ENCODE measurements at places on chromosomes 2 and 18.

DNA sequence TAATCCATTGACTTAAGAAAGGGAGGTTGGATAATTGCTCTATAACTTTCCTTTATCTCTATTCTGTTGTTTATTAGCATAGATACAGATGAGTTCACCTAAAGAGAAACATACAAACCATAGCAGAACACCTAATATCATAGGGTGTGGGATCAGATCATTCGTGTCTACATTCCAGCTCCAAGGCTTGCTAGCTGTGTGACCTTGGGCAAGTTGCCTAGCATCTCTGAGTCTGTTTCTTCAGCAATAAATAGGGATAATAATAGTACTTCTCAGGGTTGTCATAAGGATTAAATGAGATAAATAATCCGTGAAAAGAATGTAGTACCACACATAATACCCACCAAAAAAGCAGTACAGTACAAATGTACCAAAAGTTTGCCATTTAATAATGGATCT is 126.2 kb downstream of the PLB1 start:
- no peak for DNase-seq

GRCh38 chr2:170238776-170239175 is 60.8 kb downstream of the MYO3B start:
- DNase-seq, result no peak

DNA sequence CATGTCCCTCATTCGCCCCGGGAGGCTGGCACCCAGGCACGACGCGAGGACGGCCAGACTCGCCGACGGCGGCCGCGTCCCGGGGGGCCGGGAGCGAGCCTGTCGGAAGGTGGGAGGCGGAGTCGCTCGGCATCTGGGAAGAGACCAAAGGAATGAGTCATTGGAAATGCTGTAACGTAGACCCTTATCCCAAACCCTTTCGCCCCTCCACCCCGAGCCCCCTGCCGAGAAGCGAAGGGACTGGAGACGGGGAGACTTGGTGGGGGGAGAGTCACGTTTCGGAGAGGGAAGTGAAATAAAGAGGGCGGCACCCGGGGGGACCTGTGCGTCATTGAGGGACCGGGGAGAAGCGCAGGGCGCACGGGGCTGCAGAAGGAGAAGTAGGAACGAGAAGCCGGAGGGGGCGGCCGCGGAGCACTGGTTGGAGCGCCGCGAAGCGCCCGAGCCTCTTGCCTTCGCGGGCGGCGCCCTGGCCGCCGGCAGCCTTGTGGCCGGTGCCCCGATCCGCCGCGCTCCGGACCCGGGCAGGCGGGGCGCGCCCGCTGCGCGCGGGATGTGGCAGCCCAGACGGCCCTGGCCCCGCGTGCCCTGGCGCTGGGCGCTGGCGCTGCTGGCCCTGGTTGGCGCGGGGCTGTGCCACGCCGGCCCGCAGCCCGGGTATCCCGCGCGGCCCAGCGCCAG is at the start of gene EMILIN2:
Gene EMILIN2, plus strand, starts transcription at position 371 of the 681 bp plus-strand sequence. Its CDS starts 183 bp downstream, at position 554.
- peak; percentile 11 for DNase-seq

DNA sequence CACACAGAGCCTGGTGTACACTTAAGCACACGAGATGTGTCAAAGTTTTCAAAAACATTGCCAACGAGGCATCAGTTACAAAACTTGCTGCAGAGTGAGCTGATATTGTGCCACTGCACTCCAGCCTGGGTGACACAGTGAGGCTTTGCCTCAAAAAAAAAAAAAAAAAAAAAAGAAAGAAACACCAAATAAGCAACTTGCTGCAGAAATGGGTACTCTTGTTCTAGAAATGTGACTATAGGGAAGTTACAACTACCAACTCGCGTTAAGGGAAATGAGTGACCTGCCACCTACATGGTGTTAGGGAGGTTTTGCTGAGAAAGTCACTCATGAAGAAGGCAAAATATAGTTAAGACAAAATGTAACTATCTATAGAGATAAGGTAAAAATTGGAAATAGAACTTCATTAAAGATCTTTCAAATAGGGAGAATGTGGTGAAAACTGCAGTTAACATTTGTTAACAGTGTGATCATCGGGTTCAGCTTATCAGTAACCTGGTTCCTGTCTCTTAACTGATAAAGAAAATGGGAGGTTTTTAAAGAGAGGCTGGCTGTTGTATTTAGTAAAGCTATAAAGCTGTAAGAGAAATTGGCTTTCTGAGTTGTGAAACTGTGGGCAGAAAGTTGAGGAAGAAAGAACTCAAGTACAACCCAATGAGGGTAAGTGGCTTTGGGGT is at the start of gene IL1RL1:
Gene IL1RL1, plus strand, starts transcription at position 600 of the 677 bp plus-strand sequence. CDS start 26,702 bp downstream, outside the sequence.
- no peak for DNase-seq

GRCh38 chr2:26175466-26176278 is 2.8 kb downstream of the GAREM2 start:
- DNase-seq, result no peak

- DNase-seq, result no peak
These were observed 489.3 kb downstream of the SOX11 start for GRCh38 chr2:6181525-6181924.

- DNase-seq, result no peak
These were observed 72.0 kb downstream of the DOCK10 start for GRCh38 chr2:224970311-224970710.

GRCh38 chr2:142176941-142177340 is 46.1 kb upstream of the LRP1B start:
- no peak for DNase-seq

GRCh38 chr18:12099160-12099559 is 5.5 kb downstream of the ANKRD62 start:
- DNase-seq, result no peak

DNA sequence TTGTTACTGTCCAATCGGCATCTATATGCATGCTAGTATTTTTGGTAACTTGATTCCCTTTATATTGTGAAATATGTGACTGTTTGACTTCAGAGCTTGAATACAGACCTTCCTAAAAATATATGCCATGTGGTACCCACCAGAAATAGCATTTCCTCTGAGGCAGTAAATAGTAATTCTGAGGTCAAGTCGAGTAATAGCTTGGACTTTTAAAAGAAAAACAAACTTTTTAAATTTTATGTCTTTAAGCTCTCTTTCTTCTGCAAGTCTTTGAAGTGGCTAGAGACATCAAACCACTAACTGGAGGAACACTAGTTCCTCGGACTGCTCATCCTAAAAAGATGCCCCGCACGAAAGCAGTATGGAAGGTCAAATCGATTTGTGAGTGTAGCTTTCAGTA is 396.8 kb upstream of the SLC14A2 start:
- DNase-seq, result no peak

DNA sequence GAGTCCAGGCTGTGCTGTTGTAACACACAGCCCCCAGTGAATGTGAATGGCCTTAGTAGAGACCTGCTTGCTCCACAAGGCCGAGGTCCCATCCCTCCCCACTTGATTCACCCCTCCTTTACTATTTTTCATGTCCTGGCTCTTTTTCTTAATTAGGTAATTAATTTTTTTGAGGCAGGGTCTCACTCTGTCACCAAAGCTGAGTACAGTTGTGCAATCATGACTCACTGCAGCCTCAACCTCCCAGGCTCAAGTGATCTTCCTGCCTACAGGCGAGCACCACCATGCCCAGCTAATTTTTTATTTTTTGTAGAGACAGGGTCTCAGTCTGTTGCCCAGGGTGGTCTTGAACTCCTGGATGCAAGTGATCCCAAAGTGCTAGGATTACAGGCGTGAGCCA is 19.3 kb downstream of the FBLN7 start:
- no peak for DNase-seq

DNA sequence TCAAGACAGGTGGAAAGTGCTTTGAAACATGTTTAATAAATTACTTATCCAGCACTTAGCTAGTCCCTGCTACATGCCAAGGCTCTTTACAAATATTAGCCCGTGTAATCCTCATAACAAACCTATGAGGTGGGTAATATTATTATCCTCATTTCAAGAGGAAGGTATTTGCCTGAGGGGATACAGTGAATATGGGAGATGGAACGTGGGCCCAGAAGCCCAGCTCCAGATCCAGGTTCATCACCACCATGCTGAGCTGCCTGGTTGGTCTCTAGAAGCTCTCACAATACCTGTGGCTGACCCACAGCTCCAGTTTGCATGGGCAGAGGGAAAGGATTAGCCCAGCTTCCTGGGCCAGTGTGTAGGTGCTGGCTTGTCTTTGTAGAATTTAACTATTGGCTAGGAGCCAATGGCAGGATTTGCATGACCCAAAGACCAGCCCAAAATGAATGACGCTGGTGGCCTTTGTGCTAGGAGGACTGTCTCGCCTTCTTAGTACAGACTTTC is 61.6 kb upstream of the ATP8B1 start:
- DNase-seq, result no peak

DNA sequence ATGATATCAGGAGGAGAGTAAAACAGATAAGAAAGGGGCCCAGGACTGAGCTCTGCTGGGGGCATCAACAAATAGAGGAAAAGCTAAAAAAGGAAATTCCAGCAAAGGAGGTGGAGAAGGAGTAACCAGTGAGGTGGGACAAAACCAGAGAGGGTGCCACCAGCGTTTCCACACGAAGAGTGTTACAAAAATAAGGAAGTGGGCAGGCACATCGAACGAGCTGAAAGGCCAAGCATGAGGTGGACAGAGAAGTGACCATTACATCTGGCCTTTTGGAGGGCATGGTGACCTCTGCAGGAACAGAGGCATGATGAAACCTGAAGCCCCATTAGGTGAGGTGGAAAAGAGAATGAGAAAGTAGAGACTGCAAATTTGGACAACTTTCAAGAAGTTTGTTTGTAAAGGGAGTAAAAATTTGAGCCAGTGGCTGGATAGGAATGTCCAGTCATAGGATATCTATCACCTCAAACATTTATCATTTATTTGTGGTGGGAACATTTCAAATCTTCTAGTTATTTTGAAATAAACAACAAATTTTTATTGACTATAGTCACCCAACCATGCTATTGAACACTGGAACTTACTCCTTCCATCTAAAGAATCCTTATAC is 18.4 kb upstream of the VIT start:
- no peak for DNase-seq

DNA sequence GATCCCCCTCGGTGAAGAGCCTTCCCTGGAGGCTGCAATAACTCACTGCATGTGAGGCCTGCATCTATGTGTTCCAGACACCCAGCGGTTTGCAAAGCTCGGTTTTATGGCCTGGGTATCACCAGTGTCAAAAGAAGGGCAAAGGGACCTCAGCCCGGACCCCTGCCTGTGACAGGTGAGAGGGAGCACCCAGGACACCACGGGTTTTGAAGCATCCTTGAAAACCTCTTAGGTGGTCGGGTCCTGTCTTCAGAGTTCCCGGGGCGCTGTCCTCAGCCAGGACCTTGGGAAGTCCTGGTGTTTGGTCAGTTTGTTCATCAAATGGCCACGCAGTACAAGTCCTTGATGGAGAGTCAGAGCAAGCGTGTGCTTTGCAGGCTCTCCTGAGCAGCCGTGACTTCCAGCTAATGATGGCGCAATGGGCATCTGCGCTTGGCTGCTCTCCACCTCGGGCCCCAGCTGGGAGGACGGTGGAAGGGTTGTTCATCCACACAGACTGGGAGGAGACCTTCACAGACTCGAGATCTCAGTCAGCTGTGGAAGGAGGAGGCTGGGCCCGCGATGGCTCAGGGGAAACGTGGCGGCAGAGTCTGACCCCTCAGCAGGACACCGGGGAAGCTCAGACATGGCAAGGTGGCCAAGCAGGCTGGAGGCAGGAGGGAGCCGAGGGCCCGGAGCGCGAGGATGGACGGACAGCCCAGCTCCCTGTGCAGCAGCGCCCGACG is 113.1 kb upstream of the GPC1 start:
- DNase-seq, result no peak

- DNase-seq, result no peak
These were observed 20.2 kb upstream of the DARS1 start for GRCh38 chr2:136005462-136006196.

DNA sequence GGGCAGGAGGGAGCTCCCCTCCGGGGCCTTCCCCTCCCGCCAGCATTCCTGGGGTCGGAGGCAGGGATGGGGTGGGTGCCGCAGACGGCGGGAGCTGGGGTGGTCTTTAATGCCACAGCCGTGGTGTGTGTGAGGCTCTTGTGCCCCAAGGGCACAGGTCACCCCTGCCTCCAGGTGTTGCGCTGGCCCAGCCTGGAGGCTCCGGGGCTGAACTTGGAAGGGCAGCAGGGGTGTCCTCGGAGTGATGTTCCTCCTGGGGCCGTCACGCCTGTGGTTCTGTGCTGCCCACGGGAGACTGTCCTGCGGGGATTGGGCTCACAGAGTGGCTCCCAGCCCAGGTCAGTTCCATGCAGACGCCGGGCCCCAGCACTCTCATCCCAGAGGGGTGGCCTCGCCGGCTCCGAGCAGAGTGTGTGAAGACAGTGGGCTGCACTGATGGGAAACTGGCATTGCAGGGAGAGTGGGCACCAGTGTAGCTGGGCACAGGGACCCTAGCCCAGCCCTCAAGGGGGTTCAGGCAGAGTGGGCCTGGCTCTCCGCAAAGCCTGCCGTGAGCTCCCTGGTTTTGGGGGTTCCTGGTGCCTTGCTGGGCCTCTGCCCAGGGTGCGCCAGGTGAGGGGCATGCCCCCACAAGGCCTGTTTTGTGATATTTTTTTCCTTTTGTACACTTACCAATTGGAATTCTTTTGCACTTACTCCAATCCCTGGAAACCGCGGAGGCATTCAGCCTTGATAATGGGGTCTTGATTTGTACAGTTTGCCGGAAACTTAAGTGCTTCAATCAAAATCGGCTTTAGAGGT is 56.7 kb downstream of the NFATC1 start:
- DNase-seq, result no peak

- no peak for DNase-seq
These were observed 215.6 kb upstream of the ARL4C start for GRCh38 chr2:234712421-234712935.

- no peak for DNase-seq
These were observed 224.5 kb downstream of the CCDC102B start for GRCh38 chr18:69022426-69022825.

- no peak for DNase-seq
These were observed 111.4 kb downstream of the THNSL2 start for GRCh38 chr2:88281302-88282217.

- DNase-seq, result no peak
These were observed 8.2 kb downstream of the RND3 start for GRCh38 chr2:150479075-150479915.

GRCh38 chr18:22466608-22467395 is 49.1 kb upstream of the CTAGE1 start:
- DNase-seq, result no peak

- no peak for DNase-seq
These were observed 88.3 kb downstream of the NFATC1 start for GRCh38 chr18:79483971-79484491.

DNA sequence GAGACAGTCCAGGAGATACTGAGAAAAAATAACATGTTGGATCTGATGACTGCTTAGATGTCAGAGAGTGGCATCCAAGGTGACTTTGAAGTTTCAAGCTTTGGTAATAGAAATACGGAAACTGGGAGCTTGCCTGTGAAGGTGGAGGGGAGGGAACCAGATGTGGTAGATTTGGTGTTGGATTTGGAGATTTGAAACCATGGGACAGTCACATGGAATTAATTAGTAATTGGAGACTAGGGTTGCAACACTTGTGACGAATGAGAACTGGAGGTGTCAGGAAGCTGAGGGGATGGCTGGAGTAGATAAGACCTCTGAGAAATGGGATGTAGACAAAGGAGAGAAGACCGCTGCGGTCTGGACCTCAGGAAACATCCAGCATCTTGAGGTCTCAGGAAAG is 46.7 kb downstream of the RPL37A start:
- no peak for DNase-seq
